ENCODE measurements at places on chromosomes 2 and 18. TPM values are rescaled to one million over a fixed set of nuclear protein-coding genes. Genes with fewer than 3 reads are reported as not detected.
A peak's percentile ranks its signal among the peaks of the same experiment; 100 is the strongest.

DNA sequence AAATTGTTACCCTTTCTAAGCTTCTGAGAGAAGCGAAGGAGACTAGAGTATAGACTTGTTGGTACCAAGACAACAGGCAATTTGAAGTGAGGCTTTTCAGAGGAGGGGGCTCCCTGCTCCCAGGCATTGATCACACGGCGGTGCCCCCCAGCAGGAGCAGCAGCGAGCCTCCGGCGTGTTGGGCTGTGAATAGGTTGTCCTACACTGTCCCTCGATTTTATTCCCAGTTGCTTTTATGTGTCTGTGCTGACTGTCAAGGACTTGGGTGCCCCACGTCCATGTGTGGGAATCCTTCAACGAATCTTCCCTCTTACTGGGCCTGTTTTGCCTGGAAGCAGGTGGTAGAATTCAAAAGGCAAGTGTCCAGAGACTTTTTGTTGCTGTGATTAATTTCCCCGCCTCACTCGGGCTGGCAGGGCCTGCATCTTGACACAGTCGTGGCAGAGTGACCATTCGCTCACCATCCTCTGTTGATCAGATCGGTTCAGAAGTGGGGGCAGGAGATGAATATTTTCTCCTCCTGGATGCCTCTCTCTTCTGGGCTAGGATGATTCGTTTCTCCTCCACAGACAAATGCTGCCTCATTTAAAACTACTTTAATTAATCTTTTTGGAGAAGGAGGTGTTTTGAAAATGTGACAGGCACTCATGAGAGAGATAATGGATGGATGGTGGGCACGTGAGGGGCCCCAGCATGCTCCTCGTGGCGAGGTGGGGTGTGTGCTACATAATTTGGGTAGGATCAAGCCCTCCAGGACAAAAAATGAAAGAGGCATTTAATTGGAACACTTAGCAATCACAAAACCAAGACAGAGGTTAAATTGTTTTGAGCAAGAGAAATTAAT, 77.6 kb downstream of the SMIM21 start:
- DNase-seq = no peak

GRCh38 chr2:128473175-128474035, 154.7 kb upstream of the HS6ST1 start:
- DNase-seq = peak; percentile 14

GRCh38 chr2:119156105-119156890, 2.3 kb downstream of the C1QL2 start:
- no peak for DNase-seq

The PMAIP1 gene
- 25.4 TPM for total RNA-seq

The PRSS56 gene
- not detected for total RNA-seq

Measured in fibroblast of villous mesenchyme (primary cell).